ENCODE measurements at places on chromosomes 1 and 21.

DNA sequence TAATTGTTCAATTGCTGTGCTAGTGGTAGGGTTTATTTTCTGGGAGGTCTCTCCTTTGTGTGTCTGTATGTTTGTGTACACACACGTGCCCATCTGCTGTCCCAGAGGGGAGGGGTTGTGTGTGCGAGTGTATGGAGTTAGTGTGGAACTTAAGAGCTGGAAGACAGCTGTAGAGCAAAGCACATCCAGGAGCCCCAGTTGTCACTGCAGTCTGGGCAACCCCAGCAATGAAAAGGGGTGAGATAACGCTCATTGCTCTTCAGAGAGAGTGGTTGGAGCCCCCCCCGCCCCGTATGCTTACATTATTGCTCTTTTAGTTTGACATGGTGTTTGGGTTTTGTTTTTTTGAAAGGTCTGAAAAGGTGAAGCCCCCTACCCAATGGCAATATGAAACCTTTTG lies 36.9 kb downstream of the NCF2 start:
- no peak for DNase-seq

DNA sequence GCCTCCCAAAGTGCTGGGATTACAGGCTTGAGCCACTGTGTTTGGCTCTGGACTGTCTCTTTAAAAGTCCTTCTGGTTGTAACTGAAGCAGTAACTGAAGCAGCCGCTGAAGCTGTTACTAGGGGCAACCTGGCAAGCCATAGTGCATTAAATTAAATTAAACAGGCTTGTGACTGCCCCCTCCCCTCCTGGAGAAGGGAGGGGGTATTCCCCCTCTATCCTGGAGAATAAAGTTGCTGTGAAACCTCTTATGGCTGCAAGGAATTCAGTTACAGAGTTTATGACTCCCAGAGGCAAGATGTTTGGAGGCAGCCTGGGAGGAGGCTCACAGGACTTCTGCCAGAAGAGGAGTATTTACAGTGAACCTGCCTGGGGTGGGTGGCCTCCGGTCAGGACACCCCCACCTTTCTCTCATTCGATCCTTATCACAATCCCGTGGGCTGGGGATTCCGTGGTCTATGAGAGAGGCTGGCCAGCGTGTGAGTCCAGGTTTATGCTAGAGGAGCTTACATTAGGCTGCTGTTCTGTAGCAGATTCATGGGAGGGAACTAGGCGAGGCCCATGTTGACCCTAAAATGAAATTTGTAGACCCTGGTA lies 8.3 kb downstream of the TTC22 start:
- DNase-seq, result no peak

DNA sequence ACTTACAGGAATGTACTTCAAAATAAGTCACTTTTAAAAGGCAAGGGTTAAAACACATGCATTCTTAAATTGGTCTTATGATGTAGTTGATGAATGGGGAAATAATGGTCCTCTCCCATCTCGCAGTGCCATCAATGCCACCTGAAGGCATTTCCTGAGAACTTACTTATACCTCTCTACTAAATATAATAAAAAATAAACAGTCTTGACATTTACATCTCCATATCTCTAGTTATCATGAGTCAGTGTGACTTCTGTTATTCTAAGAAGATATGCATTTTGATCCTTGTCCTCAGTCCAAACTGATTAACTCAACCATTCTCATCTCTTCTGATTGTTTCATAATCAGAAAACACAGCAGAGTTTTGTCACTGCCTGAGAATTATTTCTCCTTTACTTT lies 253.9 kb downstream of the USH2A start:
- no peak for DNase-seq

DNA sequence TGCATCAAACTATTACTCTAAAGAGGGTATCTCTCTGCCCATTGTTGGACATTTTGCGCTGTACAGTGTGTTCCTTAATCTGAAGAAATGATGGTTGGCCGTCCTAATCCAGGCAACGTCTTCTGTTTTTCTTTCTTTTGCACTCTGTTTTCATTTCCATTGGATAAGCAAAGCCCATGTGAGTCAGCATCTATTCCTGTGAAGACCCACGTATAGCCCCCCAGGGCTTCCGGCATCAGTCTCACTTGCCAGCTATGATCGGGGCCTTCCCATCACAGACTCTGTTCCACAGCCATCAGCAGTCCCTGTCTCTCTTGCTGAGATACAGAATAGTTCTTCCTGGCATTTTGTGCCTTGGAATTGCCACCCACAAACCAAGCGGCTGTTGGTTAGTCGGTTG lies 29.2 kb upstream of the BRDT start:
- no peak for DNase-seq
